Fibroblast of skin of left biceps (primary cell): ENCODE measurements at places on chromosomes 3 and 15.

- no peak for DNase-seq
Measured at GRCh38 chr3:184380627-184381260, 890 bp downstream of the CHRD start.

DNA sequence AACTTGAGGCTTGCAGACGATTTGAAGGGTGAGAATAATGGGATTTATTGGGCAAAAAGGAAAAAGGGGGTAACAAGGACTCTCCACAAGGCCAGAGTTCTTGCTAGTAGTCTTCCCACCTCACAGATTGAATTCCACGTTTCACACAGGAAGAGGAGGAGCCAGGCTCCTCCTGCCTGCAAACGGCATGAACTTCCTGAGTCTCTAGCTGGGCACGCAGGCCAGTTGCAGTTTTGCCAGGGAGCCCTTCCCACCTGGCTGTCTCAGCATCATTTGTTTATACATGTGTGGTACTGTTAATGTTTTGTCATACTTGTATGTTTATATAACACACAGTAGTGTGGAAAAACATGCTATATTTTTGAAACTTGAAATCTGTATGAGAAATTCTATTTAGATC lies 155.0 kb downstream of the NLGN1 start:
- DNase-seq, result no peak

DNA sequence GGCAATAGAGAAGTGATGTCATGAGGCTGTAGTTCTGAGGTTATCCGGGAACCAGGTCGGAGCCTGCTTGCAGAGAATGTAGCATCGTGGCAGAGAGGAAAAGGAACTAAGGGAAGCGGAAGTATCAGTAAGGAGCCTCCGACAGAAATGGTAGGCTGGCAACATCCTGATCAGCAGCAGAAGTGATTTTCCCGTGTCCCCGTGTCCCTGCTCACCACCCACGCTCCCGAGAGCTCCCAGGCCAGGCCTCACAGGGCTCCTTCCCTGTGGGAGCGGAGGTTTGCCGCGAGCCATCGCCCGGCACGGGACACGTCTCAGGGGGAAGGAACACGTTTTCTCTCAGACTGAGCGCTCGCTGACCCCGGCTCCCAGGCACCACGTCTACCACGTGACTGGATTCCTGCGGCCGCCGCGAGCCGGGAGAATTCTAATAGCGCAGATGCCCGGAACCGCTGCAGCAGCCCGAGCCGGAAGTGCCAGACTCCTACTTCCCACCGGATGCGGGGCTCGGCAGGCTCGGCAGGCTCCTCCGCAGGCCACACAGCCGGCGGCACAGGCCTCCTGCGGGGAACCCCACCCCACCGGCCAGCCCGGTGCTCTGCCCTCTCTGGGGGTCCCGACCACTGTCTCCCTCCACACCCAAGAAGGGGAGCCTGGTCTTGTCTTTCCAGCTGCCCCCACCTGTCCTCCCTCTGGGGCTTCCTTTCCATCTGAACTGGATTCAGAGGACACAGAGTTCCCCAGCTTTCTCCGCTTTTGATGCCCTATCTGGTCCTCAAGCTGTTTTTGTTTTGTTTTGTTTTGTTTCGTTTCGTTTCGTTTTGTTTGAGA lies 99.3 kb downstream of the BDH1 start:
- DNase-seq, result peak; percentile 77

DNA sequence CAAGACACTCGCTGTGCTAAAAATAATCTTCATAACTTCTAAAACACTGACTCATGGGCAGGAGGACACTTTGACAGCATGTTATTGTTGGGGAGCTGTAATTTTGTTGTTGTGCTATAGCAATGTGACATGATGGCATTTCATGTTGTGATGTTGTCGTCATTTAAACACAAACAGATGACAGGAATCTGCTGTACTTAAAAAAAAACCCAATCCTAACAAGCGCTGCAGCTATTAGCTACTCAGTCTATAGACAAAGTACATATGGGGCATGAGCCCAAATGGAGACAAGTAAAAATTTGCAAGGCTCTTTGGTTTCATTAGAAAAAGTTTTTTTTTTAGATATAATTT lies 828 bp upstream of the ATOSA start:
- DNase-seq, result no peak

GRCh38 chr3:184642631-184643285 lies 69.1 kb downstream of the MAGEF1 start:
- DNase-seq, result no peak

- no peak for DNase-seq
Measured at GRCh38 chr3:71994203-71994602, 209.3 kb upstream of the PROK2 start.

GRCh38 chr3:27089068-27089467 lies 280.1 kb downstream of the NEK10 start:
- DNase-seq, result no peak

- DNase-seq, result no peak
Measured at GRCh38 chr3:78799681-78800080, 968.1 kb downstream of the ROBO1 start.

- no peak for DNase-seq
Measured at GRCh38 chr15:101296418-101297405, 1.7 kb upstream of the SNRPA1 start.

GRCh38 chr3:124329723-124330122 lies 337.8 kb upstream of the ROPN1 start:
- DNase-seq, result no peak

- DNase-seq, result no peak
Measured at GRCh38 chr3:20066079-20066478, 25.8 kb downstream of the KAT2B start.

- DNase-seq, result no peak
Measured at GRCh38 chr15:67140078-67140833, 74.9 kb downstream of the SMAD3 start.

DNA sequence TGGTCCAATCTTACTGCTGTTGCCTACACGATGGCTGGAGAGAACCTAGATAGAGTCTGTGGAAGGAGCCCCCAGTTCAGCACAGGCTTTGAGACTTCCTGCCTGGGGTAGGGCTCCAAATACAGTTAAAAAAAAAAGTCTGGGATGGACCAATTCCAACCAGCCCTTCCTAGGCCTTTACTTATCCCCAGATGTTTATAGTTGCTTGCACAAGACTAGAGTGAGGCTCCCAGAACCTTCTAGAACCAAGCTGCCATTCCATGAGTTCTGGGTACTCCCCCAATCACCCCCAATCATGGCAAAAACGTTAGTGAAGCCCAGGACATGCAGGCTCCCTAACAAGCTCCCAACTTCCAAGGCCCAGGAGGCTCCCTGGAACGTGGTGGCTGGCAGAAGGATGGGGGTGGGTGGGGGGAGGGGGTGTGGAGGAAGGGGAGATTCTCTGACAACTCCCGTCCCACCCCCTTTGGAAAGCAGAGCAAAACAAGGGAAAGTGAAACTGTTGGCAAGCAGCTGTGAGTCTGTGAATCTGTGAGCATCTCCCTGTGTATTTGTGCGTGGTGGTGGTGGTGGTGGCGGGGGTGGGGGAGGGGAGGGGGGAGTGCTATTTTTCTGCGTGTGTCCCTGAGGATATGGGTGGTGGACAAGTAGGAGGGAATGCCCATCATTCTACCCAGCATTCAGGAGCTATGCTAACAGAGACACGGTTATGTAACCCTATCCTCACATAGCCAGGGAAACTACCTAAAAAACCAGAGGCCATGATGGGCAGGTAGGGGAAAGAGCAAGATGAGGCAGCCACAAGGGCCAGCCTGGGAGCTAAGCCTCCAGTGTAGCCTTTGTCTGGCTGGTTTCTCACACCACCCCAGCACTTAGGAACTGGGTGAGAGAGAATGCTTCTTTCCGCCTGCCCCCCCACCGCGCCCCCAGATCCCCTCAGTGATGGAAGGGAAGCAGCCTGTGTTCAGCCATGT lies 2.0 kb downstream of the MST1R start:
- DNase-seq, result no peak

- no peak for DNase-seq
Measured at GRCh38 chr15:34610354-34610753, 26.9 kb upstream of the GOLGA8B start.

GRCh38 chr15:60318216-60318867 lies 79.4 kb downstream of the ANXA2 start:
- no peak for DNase-seq

DNA sequence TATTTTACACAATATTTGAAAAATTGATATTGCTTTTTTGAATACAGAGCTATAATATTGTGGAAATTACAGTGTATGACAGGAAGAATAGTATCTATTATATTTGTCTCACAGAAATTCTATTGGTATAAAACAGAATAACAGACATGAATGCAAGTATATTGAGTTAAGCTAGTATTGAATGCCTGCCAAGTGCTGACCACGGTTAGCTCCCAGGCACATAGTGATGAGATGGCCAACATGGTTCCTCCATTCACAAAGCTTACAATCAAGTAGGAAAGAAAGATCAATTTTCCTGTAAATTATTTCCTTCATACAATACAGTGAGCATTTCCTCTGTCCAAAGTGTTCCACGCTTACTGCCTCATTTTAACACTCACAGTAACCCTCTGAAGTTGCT lies 67.6 kb downstream of the TP63 start:
- no peak for DNase-seq

DNA sequence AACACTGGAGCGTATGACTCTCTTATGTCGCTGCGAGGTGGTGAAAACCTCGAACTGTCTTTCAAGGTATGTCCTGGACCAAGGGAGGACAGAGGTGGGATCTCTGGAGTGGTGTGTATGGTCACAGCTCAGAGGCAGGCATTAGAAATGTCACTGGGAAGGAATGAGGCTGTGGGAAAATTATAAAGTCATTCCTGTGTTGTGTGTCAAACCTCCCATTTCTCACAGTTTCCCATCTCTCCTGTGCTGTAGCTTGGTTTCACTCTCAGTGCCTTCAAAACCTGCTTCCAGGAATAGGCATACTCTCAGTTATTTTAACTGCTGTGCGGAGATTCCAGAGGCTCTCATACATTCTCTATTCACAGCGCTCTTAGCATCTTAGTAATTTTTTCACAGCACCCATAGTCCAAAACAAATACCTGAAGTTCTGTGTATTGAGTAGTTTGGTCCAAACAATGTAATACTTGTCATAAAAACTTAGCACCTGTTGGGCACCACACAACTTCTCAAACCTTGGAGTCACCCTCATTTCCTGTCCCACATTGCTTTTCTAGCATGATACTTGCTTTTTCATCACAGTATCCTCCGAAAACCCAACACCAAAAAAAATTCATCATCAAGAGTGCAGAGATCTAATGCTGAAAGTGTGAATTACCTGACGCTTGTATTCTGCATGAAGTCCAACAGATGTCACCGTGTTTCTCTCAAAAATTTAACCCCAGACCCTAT lies 36.9 kb downstream of the GALNT15 start:
- no peak for DNase-seq

DNA sequence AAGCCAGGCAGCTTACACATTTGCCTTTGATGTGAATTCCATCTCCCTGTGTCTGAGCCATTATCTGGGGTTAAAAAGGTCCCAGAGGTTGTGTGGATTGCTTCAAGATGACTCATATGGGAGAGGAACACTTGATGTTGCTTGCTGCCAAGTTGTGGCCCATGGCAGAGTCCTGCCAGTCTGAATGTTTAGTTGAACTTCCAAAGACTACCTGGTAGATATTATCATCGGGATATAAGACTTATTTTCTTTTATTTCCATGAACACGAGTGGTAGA lies 85.6 kb downstream of the TJP1 start:
- DNase-seq, result no peak

DNA sequence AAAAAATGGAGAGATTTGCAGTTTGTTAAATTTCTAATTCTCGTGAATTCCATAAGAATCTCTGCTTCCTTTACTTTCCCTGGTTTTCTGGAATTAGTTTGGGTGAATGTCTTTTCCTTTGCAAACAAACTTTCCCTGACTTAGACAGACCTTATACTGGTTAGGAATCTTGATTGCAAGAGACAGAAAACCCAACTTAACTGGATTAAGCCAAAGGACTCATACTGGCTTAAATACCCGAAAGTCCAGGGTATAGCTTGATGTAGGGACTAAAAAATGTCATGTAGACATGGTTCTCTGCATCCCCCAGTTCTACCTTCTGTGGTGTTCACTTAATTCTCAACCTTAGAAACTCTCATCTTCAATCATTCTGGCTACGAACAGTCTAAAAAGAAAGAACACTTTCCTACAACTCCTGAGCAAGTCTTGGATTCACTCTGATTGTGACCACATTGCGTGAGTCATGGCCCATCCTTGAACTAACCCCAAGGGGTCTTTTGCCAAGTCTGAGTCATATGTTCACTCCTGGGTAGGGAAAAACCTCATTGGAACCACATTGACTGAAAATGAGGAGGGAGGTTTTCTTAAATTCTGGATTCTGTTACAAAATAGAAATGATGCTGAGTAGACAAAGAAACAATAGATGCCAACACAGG lies 136.0 kb upstream of the DAZL start:
- peak; percentile 90 for DNase-seq

DNA sequence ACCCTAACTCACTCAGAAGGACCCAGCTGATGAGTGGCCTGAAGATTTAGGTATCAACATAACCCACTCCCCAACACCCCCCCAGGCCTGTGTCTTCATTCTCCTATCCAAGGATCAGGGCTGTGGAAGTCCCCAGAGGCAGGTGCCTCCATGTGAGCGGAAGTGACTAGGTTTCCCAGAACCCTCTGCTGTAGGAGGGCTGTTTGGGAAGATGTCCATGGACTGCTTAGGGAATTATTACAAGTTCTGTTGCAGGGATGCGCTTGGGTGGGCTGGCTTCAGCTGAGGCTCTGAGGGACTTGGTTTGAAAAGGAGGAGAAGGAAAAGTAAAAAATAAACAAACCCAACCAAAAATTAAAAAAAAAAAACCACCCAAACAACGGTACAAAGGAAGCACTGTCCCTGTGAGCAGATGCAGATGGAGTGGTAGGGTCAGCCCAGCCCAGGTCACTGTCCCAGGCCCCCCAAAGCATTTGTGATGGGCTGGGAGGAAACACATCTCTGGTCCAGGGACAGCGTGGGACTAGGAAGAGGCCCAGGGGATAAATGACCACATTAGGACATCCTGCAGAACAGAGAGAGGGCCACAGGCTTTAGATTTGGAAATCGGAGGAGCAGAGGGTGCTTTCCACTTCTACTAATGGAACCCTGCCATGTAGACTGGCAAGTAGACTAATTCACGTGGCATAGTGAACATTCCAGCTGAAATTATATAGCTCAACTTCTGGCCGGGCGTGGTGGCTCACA lies 12.2 kb upstream of the APOD start:
- DNase-seq, result no peak

DNA sequence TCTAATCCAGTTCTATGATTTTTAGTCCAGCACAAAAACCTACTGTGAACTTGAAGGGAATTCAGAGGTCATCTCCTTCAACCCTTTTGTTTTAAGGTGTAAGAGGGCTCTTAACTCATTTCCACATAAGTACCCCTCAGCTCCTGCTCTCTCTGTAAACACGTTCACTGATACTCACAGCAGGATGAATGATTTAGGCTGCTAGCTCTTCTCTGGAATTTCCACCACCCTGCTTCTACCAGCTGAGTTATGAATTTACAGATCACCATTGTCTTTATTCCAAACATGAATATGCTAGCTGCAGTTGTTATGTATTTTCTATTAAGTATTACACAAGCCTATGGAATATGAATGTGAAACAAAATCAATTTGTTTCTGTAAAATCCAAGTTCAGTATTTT lies 101.3 kb upstream of the NANOGP8 start:
- DNase-seq, result no peak

DNA sequence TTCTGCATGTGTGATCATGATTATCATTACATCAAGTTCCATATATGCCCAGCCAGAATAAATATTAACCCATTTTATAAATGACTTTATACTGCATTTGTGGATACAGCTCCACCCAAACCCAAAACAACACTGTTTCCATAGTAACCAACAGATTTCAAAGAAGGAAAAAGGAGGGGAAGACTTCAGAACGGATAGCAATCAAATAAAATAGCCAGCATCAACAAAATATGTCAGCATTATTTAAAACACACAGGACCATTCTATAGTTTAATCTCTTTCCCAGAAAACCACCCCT lies 114.4 kb downstream of the FOXP1 start:
- DNase-seq, result no peak

GRCh38 chr3:52721730-52722008 lies 15.8 kb downstream of the SPCS1 start:
- no peak for DNase-seq
